ENCODE measurements at places on chromosomes 16 and 17.

DNA sequence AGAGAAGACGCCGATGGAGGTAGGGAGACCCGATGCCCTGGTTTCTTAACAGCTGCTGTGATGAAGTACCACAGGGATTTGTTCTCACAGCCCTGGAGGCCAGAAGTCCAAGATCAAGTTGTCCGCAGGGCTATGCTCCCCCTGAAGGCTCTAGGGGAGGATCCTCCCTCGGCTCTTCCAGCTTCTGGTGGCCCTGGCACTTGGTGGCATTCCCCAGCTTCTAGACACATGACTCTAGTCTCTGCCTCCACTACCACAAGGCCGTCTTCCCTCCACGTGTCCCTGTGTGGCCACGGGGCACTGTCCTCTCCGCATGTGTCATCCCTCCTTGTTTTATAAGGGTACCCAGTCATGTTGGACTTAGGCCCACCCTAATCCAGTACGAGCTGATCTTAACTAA is 375.2 kb downstream of the SLC39A11 start:
- DNase-seq = no peak

GRCh38 chr17:8015957-8016631 is 13.7 kb downstream of the GUCY2D start:
- DNase-seq = no peak

DNA sequence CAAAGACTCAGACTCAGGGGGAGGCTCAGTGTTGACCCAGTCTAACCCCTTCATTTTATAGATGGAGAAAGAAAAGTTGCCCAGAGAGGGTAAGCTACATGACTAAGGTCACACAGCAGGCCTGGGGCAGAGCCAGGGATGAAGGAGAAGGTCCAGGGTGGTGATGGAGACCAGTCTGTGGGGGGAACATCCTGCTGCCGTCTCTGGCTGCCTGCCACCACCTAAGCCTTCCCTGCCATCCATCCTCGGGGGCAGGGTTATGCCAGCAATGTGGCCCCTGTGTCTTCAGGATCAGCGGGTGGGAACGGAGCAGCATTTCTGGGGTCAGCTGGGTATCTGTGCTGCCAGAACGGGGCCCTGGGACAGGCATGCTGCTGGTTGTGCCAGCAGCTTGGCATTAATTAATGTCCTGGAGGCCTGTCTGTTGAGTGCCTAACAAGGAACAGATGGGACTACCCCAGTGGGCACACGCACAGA is 5.5 kb downstream of the DOK4 start:
- no peak for DNase-seq

DNA sequence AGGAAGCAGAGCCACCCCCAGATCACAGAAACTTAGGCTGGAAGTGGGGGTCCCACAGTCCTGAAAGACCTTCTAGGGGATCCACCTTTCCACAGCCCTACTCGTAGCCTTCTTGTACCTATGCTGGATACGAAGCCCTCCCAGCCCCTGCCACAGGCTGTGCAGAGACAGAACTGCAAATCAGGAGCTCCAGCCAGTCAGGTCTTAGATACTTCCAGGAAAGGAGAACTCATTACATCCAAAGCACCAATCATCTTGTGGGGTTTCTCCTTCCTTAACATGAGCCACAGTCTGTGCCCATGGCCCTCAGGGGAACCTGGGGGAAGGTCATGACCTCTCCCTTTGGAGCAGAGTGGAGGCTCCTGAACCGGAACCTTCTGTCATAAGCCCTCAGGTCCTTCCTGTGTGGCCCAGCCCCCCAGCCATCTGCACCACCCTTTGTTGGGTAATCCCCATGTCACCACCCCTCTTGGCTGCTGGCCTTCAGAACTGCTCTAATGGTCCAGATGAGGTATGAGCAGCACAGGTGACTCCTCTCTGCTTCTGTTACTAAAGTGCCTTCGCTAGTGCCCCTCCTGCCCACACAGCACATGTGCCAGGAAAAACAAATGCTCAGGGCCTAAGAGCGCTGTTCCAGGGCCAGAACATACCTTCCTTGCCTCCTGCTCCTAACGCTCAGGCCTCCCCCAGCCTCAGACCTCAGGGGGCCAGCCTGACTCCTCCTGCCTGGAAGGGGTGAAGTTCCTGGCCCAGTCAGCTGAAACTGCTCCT is 14.6 kb downstream of the SRCIN1 start:
- no peak for DNase-seq

DNA sequence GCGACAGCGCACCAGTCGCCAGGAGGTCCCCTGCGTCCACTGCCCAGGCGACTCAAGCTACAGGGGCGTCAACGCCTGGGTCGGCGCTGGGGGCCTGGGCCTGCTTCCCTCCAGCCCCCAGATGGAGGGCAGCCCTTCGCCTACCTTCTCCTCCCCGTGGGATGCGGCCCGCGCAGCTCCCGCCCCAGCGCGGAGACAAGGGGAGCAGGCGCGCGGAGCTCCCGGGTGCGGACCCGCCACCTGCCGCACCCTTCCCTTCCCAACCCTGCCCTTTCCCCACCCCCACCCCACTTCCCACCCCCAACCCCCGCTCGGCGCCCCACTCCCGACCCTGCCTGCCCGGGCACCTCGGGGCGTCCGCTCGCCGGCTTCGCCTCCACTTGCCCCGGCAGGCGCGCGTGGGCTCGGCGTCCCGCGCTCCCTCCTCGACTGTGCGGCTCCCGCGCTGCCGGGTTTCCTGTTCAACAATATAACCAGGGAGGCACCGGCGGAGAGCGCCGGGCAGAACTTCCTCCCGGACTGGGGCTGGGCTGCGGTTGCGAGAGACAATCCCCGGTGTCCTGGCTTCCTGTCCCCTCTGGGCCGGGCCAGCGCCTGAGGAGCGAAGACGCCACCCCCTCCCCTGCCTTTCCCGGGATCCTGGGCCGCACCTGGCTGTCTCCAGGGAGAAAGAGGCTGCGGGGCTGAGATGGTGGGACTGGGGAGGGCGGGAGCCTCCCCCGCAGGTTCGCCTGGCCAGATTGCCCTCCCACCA is at the start of gene ARHGAP27:
Gene ARHGAP27 (minus strand): TSS at position 466 of the 754 bp plus-strand sequence. CDS start 2,591 bp downstream, outside the sequence.
- DNase-seq = no peak

- DNase-seq = no peak
These were observed 9.3 kb downstream of the ADORA2B start for GRCh38 chr17:15954222-15954621.

DNA sequence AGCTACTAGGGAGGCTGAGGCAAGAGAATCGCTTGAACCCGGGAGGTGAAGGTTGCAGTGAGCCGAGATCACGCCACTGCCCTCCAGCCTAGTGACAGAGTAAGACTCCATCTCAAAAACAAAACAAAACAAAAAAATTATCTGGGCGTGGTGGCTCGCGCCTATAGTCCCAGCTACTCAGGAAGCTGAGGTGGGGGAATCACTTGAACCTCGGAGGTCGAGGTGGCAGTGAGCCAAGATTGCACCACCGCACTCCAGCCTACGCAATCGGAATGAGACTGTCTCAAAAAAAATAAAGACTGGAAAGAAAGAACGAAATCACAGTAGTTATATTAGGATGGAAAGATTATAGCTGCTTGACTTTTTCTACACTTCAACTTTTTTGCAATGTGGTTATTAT is 18.9 kb downstream of the COG1 start:
- DNase-seq = no peak

DNA sequence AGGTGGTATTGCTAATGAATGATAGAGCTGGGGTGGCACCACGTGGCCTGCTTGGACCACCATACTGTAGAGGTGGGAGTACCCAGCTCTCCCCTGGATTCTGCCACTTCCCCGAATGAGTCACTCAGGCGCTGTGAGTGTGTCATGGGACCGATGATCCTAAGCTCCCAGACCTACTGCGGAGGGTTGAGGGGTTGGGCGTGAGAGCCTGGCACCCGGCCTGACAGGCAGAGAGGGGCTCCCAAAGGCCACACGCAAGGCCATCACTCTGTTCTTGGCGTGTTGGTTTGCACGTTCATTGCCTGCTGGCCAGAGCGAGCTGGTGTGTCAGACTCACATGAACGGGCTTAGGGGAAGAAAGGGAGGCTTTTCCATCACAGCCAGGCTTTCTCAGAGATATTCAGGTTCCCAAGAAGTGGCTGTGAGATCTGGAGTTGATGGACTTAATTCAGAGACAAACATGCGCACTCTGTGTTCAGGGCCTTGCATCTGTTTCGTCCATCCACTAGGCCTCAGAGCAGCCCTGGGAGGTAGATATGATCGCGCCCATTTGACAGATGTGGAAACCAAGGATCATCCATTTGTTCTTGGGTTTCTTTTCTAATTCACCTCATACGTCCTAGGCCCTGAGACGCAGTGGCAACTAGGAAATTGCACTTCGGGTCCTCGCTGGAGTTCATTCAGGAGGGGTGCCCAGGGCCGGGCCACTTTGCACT is 41.4 kb downstream of the CMIP start:
- no peak for DNase-seq

GRCh38 chr17:66715745-66716156 is 119.2 kb upstream of the CACNG5 start:
- peak; percentile 65 for DNase-seq

DNA sequence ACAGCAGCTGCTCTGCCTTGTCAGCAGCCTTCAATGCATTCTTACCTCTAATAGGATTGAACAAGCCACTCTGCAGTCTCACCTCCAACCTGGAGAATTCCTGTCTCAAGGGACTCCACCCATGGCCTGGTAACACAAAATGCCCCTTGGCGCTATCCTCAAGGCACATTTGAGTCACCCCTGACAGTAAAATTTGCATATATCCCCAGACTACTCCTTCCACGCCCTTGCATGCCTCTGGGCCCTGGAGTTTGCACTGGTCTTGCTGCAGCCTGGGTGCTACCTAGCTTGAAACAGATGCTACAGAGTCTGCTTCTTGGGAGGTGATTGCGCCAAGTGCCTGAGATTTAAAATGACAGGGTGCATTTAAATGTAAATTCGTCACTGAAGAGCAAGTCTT is 391.4 kb upstream of the MAF start:
- no peak for DNase-seq

- no peak for DNase-seq
These were observed 24.4 kb upstream of the GPT2 start for GRCh38 chr16:46859719-46860152.

GRCh38 chr17:28416703-28417311 is 10.8 kb upstream of the SLC46A1 start:
- peak; percentile 63 for DNase-seq

- no peak for DNase-seq
These were observed 3.3 kb upstream of the CLTC start for GRCh38 chr17:59616253-59616920.

DNA sequence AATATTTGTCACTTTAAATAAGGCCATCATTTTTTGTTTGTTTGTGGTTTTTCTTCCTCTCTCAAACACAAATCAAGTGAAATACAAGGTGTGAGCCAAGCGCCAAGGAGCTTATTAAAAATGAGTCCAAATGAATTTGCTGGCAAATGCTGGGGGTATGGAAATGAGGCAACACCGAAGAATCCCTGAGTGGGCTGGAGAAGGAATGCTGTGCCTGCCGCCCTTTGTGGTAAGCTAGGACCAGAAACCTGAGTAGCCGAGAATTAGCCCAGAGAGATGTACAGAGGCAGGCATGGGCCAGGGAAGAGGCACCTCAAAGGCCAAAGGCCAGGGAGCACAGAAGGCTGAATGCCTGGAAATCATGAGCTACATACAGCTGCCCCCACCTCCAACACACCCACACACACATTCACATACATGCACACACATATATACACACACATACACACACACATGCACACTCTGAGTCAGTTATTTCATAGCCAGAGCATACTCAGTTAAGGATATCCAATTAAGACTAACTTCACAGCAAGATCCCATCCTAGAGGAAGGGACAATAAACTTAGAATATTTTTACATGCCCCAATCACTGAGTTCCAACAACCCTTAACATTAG is 266.1 kb upstream of the DYNLRB2 start:
- no peak for DNase-seq

GRCh38 chr16:87014112-87014511 is 303.1 kb downstream of the C16orf95 start:
- DNase-seq = no peak

DNA sequence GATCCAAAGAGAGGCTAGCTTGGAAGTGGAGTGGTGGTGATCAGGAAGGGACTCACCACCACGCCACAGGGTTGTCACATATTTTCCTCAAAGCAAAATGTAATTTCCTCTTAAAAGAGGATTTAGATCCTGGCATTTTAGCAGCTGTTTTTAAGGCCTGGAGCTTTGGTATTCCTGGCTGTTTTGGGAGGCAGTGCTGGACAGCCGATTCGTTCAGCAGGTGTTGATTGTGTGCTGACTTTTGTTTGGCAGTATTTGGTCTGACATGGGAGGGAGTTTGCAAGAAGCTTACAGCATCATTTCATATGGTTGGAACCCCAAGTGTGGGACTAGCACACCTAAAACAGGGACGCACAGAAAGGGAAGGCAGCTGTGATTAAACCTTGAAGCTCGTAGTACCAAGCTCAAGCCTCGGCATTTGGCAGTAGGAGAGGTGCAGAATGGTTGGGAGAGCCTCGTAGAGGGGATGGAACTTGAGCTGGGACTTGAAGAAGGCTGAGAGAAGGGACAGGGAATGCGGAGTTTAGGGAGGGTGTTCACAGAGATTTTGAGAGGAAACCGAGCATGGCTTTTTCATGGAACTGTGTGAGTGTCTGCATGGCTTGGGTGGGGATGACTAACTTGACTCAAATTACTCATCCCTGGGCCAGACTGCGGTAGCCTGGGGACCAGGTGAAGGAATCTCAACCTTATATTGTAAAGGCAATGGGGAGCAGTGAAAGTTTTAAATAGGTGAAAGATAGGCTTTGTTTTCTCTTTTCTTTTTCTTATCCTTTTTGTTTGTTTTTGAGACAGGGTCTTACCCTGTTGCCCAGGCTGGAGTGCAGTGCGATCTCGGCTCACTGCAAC is 52.3 kb downstream of the RPTOR start:
- no peak for DNase-seq

DNA sequence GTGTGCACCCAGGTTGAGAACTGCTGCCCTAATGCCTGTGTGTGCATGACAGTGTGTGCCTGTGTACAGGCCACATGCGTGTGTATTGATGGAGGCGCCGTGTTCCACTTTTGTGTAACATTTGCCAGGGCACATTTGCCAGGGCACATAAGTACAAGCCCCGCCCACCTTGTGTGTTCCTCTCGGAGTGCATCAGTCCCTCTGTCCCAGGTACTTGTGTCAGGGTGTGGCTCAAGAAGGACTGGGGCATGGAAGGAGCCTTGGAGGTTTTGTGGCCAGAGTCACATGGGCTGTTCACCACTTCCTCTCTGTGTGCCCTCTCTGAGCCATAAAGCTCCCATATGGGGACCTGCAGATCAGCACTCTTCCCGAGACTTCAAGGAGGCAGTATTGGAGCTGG is 73.9 kb downstream of the MRM1 start:
- DNase-seq = no peak

GRCh38 chr16:2213817-2214718 is 572 bp downstream of the PGP start:
- no peak for DNase-seq

GRCh38 chr17:34163646-34164045 is 91.4 kb upstream of the CCL2 start:
- DNase-seq = no peak

DNA sequence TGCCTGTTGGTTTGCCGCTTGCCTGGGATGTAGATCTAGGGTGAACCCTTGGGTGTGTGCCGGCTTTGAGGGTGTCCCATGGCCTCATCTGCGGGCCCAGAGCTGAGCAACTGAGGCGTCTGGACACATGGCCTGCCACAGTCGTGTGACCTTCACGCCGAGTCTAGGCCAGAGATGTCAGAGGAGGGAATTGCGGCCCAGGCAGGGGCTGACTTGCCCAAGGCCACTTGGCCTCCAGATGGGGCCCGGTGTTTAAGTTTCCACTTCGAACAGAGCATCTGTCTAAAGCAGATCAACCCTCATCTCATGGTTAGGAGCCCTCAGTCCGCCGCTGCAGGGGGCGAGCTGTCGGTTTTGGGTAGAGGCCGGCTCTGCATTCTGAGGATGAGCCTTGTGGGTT is 28.0 kb upstream of the FOXK2 start:
- no peak for DNase-seq

- DNase-seq = no peak
These were observed 17.7 kb downstream of the EFCAB5 start for GRCh38 chr17:29958947-29959657.

- DNase-seq = no peak
These were observed 1.8 kb downstream of the KCNJ2 start for GRCh38 chr17:70171159-70171558.

Measured in globus pallidus (tissue), 1 donor.